Calu3 (cell line): ENCODE measurements at places on chromosomes 7 and 10. TPM values are rescaled to one million over a fixed set of nuclear protein-coding genes. Genes with fewer than 3 reads are reported as not detected.

The THNSL1 gene
- total RNA-seq, result 6.6 and 7.0 TPM in 2 replicates

The FGFBP3 gene
- total RNA-seq, result 1.9 and 2.1 TPM in 2 replicates

The LBX1 gene
- total RNA-seq, result not detected in 2 replicates

The NAT16 gene
- total RNA-seq, result not detected in 2 replicates

The VWC2 gene
- not detected in 2 replicates for total RNA-seq

The ABHD11 gene
- 67.7 and 85.2 TPM in 2 replicates for total RNA-seq

The CRHR2 gene
- total RNA-seq, result not detected in 2 replicates

The C10orf90 gene
- total RNA-seq, result not detected in 2 replicates
